ENCODE measurements at places on chromosomes 16 and 17.

GRCh38 chr16:47734987-47735594 is 274.0 kb downstream of the PHKB start:
- DNase-seq: peak; percentile 35

GRCh38 chr17:35557353-35557752 is 3.3 kb downstream of the SLFN14 start:
- DNase-seq: no peak

DNA sequence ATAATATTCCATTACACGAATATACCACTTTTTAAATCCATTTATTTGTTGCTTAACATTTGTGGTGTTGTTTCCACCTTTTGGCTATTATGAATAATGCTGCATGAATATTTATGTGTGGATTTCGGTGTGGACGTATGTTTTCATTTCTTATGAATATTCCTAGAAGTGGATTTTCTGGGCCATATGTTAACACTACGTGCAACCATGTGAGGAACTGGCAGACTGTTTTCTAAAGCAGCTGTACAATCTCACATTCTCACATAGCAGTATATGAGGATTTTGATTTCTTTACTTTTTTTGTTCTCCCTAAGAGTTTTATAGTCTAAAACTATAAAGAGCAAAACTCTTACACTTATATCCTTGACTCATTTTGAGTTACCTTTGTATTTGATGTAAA is 143.4 kb downstream of the MAP2K4 start:
- DNase-seq: no peak

DNA sequence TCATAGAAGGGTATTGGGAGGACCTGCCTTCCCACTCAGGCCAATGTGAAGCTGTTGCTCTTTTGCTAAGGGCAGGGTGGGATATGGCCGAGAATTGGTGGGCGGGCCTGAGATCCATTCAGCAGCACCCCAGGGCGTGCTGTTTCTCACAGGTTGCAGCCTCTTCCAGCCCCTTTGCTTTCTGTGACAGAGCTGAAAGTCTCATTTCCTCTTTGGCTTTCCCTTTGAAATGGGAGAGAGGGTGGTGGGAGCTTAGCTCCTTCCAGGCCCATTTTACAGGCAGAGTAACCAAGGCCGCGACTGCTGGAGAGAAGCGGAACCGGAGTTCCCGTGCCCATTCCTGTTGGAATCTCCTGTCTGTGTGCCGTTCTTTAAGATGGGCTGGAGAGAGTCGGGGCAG is 183.0 kb downstream of the RAB11FIP4 start:
- DNase-seq: no peak

DNA sequence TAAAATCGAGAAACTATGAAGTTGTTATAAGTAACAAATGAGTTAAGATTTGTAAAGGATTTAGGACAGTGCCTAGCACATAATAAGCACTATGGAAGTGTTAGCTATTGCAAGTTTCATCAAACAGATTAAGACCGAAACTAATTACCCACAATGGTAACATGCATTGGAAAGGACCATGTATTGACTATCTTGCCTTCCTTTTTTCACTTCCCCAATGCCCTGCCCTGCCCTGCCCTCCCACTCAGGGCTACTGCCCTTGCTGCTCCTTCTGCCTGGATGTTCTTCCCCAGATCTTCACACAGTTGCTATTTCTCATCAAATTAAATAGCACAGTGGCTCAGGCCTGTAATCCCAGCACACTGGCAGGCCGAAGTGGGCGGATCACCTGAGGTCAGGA is 202.1 kb upstream of the PSMD7 start:
- DNase-seq: no peak

DNA sequence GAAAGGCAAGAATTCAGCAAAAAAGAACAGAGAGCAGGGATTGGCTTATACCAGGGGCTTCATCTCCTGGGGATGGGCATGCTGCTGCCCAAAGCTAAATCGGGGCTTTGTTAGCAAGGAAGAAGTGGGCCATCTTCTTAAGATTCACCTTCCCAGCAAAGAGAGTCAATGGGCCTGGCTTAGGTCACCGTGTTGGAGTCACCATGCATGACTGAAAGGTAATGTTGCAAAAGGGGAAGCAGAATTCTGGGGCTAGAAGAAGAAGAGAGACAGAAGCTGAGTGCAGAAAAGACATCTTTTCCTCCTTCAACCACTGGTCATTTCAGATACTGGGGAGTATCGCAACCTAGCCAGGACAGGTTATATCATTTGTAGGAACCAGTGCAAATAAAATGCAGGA is 76.3 kb upstream of the KIFC3 start:
- DNase-seq: no peak

DNA sequence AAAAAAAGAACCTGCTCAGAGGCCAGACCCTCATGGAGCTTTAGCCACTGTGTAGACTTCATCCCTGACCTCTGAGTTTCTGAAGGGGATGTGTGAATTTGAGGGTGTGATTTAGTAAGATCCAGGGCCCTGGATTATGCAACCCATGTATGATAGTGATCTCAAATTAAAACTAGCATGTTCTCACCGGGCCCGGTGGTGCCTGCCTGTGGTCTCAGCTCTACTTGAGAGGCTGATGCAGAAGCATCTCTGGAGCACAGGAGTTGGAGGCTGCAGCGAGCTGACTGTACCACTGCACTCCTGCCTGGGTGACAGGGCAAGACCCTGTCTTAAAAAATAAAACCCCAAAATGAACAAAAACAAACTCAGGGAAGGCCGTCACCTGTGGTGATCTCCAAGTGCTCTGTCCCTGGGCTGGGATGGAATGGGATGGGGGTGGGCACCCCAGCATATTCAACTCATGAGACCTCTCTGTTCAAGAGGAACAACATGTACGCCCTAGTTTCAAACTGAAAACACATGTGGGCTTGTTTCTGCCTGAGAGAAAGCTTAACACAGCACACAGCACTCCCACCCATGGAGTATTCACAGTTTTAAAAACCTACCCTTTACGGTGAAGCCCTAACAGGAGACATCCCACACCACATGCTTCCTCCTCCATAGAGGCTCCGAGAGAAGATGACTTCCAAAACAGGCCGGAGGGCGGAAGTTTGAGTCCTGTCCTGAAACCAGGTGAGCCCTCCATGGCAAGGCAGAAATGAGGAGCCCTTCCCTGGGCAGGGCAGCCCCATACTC is 30.1 kb downstream of the GNPTG start:
- no peak for DNase-seq

DNA sequence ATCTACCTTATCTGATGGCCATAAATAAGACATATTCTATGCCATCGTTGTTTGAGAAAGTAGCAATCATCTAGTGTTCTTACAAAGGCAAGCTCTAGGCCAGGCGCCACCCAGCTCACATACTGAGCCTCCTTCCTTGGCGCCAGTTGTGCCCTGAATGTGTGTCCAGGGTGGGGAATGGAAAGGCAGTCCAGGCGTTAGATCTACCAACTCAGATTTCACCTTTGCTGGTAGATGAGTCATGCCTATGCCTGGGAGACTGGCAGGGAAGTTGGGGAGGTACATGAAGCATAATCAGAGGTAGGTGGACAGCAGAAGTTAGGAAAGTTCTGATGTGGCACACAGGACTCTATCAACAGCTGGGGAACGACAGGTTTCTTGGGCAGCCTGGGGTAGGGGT is 23.6 kb downstream of the SDR42E1 start:
- DNase-seq: no peak

GRCh38 chr17:17560975-17561374 is 30.5 kb downstream of the PEMT start:
- DNase-seq: no peak

DNA sequence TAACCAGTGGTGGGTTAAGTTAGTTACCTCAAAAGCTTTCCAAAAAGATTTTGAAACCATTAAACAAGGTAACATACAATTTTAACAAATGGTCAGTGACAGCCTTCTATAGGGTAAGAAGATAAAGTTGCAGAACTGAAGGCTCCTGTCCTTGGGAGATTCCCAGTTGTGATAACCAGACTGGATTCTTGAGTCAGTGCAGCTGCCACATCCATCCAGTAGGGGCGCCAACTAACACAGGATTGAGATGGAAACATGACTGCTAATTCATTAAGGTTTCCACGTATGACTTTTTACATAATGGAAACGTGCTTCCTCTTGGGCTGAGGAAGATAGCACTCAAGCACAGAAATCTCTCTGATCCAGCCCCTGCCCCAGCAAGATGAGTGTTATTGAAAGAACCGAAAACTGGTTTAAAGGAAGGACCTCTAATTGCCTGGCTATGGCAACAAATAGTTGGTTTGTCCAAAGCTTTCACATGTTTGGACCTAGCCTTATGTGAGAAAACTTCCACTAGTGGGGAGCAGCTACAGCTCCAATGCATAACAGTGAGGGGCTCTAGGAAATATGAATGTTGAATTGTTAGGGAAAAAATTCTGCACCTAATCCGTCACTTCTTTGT is 269.8 kb upstream of the MYOCD start:
- no peak for DNase-seq

DNA sequence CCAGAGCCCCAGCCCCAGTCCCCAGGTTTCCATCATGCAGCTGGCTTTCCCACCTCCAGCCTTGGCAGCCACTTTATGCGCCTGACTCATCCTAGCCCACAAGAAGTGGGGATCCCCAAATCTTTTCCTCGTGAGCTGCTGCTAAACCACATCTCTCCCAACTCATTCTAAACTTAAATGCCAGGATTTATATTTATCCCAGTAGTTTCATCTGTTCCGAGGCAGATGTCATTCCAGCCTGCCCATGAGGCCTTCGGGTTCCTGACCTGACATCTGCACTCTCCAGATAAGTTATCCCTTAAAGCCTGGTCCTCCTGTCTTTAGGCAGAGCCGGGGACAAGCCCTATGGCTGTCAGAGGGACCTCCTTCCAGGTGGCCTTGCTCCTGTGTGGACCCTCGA is 16.6 kb downstream of the PLXDC1 start:
- DNase-seq: no peak

DNA sequence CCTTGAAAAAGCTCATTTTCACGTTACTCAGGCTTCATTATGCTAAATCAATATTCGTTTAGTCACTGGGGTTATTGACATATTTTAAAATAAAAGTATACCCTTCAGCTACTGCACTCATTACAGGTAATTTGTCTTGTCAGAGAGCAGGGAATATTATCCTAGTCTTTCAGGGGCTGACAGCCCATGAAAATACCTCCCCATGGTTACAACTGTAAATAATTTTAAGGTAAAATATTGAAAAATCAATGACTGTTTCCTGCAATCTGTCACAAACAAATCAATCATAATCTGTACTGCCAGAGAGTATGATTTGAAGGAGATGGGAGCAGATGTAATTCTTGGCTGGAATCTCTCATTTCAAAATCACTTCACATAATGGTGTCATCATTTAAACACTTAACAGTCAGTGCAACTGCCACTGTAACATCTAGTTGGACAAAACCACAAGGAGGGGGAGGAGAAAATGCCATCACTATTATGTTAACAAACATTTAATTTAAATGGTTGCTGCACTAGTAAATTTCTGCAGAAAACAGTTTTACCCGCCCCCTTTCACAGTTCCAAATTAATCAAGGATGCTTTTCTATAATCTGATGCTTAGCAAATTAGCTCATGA is 9.3 kb upstream of the IRX5 start:
- DNase-seq: no peak

DNA sequence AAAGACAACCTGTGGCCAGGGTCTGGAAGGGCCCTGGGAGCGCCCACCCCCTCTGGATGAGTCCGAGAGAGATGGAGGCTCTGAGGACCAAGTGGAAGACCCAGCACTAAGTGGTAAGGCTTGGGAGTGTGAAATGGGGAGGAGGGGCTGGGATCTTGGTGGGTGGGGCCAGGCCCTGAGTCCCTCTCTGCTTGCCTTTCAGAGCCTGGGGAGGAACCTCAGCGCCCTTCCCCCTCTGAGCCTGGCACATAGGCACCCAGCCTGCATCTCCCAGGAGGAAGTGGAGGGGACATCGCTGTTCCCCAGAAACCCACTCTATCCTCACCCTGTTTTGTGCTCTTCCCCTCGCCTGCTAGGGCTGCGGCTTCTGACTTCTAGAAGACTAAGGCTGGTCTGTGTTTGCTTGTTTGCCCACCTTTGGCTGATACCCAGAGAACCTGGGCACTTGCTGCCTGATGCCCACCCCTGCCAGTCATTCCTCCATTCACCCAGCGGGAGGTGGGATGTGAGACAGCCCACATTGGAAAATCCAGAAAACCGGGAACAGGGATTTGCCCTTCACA is 1.2 kb upstream of the STARD3 start:
- no peak for DNase-seq

GRCh38 chr17:73030995-73031394 is 61.5 kb downstream of the SLC39A11 start:
- DNase-seq: no peak

DNA sequence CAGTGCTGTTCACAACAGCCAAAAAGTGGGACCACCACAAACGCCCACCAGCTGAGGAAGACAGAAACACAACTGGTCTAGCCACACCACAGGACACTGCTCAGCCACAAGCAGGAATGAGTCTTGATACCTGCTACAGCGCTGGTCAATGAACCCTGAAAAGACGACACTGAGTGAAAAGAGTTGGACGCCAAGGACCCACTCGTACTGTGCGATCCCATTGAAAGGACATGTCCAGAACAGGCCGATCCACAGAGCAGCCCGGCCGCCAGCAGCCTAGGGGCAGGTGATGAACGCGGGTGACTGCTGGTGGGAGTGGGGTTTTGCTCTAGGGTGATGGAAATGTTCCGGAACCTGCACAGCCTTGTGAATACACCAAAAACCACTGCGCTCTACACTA is 10.6 kb upstream of the SLC38A8 start:
- no peak for DNase-seq

DNA sequence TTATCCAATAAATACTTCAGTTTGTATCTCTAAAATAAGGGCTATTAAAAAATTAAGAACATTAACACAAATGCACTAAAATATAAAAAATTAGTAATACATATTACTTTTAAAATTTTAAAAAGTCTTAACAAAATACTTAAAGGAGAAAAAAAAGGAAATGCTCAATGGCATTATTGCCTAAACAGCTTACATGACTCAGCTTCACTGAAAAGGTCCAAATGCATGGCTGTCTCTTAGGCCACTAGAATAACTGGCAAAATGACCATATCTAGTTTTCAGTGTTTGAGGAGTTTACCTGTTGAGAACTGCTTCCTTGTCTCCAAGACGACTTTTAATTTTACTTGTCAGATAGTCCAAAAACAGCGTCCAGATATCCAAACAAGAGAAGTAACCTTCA is 66.0 kb downstream of the XPO6 start:
- no peak for DNase-seq

Data from left colon (tissue), 2 donors.